ENCODE measurements at places on chromosomes 2 and 18.

GRCh38 chr2:184203661-184204060 is 394.7 kb upstream of the ZNF804A start:
- DNase-seq = no peak

GRCh38 chr2:56483081-56483480 is 299.3 kb downstream of the CCDC85A start:
- DNase-seq = peak; percentile 15

DNA sequence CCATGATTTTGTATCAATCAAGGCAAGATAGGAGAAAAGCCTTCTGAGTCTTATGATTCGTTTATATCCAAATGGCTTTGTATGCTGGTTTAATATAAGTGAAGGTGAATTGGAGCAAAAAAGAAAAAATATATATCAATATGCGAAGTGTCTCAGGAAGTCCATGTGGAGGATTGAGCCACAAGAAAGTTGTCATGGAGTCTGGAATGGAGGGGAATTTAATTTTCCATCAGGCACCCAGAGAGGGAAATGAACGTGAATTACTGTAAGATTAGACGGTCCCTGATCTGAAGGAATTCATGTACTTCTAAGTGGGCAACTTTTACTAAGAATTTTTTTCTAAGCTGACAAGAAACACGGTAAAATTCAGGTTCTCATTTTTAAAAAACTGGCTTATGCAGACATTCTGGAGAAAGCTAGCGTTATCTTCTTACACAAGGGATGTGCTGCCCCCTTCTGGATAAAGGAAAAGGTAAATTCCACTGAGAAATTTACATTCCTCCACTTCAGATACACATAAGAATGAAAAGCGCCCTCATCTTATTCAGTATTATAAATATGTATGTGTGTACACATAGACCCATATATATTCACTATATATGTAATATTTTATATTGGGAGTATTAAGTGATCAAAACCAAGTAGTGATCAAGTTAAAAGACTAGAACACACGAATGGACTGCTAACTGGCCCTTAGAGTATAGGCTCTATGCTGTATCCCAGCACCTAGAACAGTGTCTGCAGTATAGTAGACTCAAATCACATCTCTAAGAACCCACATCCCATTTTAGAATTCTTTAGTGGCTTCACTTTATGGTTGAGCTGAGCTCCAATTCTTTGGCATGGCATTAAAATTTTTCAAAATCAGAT is 289.0 kb upstream of the TFPI start:
- DNase-seq = peak; percentile 81

DNA sequence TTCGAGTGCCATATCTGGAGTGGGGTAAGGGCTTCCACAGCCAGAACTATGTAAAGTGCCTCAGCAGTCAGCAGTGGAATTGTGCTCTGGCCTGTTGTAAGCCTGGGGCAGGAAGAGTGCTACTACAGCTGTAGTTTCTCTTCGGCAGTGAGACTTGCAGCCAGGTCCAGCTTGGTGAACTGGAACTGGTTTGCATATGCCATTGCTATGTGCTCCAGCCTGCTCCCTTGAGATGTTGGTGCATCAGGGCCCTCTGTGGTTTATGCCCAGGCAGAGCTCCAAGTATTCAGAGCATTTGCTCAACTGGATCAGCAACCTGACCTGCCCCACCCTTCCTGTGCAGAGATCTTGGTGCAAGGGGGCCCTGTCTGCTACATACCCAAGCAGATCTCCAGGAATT is 47.8 kb downstream of the ZNF804A start:
- peak; percentile 79 for DNase-seq

DNA sequence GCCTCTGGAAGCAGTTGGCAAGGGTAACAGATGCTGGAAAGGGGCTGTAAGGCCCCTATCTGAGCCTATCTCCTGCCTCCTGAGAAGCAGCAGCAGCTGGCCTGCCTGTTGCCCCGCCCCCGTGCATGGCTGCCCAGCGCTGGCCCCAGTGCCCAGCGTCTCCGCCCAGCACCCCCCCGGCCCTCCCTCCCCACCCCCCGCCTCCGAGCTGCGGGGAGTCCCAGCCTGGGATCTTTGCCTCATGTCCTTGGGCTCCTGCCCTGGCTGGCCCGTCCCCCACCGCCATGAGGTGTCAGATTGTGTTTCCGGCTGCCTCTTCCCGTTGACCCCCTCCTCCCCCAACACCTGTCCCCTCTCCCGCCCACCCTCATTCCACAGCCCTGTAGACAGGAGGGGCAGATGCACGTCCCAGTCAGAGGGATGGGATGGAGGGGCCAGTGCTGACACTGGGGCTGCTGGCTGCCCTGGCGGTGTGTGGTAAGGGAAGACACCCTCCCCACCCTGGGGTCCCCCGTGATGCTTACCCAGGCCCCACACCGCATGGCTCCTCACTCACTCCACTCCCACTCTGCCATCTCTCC is at the start of gene CHRND:
TSS of gene CHRND (plus strand) at position 370 of the 581 bp plus-strand sequence. CDS start at position 426, 56 bp downstream.
- DNase-seq = no peak

DNA sequence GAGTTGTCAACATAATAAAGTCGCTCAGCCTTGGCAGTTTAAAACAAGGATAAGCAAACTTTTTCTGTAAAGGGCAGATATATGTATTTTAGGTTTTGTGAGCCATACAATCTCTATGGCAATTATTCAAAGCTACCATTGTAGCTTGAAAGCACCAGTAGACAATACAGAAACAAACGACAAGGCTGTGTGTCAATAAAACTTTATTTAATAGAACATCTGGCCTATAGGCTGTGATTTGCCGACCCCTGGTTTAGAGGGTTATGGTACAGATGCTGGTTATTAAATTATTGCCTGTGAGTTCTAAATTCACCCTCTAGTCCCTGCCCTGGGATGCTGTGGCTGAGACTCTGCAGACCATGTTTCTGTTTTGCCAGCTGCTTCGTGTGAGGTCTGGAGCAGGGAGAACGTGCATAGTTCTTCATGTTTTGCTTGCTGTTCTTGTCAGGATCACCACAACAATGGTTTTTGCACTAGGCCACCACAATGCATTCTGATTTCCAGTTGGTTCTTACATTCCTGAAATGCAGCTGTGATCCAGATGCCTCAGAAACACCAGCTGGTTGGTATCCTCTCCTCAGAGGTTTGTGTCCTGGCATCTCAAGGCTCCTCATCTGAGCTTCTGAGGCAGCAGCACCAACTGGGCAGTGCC is 46.6 kb downstream of the ICOS start:
- DNase-seq = no peak

DNA sequence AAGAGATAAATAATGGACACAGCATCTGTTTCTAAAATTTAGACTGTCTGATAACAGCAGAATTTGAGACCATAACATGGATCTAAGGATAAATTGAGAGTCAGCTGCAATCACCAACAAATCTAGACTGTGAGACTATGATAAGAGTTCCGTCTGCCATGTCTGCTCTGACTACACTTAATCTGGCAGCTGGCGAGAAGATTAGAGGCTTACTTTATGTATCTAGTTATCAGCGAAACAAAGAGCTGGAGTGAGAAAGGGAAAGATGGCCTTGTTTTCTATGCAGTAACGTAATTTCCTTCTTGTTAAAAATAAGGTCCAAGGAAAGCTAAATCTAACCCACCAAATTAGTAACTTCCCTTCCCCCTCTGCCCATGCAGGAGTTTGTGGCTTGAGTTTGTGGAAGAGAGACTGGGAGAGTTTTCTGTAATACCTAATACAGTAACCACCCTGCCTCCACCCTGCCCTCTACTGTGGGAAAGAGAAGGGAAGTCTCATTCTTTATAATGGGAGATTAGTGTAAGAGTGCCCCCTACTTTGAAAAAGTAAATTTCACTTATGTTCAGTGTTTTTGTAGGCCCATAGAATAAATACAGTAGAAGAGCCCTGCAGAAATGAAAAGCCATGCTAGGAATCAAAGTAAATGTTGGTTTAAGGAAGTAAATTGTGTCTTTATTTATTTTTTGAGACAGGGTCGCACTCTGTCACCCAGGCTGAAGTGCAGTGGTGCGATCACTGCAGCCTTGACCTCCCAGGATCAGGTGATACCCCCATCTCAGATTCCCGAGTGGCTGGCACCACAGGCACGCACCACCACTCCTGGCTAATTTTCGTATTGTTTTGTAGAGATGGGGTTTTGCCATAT is 27.5 kb downstream of the EML4 start:
- peak; percentile 71 for DNase-seq

- DNase-seq = no peak
These were observed 113.5 kb upstream of the ZNF236 start for GRCh38 chr18:76708722-76709353.

DNA sequence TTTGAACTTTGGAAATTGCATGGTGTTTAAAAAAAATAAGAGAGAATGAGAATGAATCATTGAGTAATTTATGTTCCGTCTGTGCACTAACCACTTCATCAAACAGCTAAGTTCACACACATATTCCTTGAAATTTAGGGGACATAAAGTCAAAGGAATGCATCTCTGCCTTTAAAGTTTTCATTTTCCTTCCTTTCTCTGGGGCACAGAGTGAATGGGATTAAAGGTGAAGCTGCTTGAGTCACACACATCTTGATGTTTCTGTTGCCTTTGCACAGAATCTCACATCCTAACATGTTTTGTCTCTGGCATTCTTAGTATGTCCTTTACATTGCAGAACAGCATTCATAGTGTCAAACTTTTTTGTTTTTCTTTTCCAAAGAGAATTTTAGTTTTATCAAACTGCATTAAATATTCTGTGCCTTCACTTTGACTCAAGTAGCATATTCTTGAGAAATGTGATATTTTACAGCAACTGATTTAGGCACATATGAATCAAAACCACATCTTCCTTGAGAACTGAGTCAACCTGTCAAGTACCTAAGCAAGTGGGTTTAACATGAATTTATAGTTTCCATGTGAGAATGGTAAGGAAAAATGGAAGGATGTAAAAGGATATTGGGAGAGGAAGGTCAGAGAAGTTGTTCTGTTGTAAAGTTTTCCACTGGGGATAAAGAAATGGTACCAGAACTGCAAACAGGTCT is 169.1 kb upstream of the THUMPD2 start:
- DNase-seq = no peak

- peak; percentile 56 for DNase-seq
These were observed 52.0 kb downstream of the TNP1 start for GRCh38 chr2:216807857-216808272.

DNA sequence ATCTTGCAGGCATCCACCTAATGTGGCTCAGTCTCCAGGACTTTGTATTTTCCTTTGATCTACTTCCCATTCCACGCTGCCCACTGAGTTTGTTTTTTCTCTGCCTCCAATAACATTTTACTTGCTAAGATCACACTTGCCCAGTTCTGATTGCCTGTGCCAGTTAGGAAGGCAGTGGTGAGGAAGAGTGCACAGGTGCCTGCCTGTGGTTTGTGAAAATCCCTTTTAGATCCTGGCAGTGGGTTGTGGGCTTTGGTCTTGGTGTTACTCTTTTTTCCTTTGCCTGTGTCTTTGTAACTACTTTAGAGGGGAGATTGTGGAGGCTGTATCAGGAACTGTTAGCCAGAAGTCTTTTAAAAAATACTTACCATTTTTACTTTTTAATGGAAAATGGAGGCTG is 36.9 kb upstream of the KCNG2 start:
- DNase-seq = no peak

GRCh38 chr2:33202641-33203522 is 256.1 kb downstream of the LTBP1 start:
- DNase-seq = no peak

DNA sequence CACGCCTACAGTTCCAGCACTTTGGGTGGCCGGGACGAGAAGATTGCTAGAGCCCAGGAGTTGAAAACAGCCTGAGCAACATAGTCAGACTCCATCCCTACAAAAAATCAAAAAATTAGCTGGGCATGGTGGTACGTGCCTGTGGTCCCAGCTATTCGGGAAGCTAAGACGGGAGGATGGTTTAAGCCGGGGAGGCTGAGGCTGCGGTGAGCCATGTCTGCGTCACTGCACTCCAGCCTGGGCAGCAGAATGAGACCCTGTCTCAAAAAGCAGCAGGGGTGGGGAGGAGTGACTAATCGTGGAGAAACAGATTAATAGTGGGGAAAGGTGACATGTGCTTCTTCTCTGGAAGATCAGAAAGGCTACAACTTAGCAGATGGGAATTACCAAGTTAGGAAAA is 58.1 kb upstream of the GPC1 start:
- DNase-seq = no peak

DNA sequence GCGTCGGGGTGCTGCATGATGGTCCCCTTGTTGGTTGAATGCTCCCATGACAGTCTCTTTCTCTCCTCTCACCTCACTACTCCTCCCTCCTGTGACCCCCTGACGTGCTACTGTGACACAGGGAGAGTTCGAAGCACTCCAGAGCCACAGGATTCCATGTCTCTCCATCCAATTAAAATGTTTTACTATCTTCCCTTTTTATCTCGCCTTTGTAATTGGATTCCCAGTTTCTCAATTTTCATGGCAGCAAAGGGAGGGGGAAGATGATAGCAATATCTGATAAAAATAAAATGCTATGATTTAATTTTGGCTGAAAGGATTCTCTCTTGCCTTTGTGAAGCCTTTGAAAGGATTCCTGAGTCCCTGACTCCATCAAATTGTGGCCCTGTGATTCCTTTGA is 271.9 kb upstream of the SLC14A2 start:
- no peak for DNase-seq

- DNase-seq = no peak
These were observed 370.5 kb downstream of the EIPR1 start for GRCh38 chr2:3007135-3007534.

DNA sequence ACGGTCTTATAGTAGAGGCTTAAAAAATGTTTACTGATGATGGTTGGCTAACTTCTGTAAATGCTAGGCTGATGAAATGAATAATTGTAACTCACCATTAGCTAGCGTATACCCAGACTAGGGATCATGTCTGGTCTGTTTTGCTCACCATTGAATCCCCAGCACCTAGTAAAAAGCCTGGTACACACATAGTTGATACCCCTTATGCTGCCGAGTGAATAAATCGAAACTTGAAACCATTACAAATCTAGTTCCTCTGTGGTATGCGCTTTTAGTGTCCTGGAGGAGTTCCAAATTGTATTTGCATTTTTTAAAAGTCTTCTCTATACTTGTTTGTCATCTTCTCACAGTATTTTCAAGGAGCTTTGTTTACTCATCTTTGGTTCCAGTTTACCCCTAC is 1.3 kb downstream of the TAF1B start:
- DNase-seq = peak; percentile 60

- peak; percentile 57 for DNase-seq
These were observed 22.3 kb upstream of the ATP5MC3 start for GRCh38 chr2:175203621-175204496.

GRCh38 chr2:155502766-155503165 is 804.3 kb downstream of the KCNJ3 start:
- no peak for DNase-seq

GRCh38 chr18:35322486-35323458 is 21.4 kb downstream of the ZNF24 start:
- DNase-seq = no peak

DNA sequence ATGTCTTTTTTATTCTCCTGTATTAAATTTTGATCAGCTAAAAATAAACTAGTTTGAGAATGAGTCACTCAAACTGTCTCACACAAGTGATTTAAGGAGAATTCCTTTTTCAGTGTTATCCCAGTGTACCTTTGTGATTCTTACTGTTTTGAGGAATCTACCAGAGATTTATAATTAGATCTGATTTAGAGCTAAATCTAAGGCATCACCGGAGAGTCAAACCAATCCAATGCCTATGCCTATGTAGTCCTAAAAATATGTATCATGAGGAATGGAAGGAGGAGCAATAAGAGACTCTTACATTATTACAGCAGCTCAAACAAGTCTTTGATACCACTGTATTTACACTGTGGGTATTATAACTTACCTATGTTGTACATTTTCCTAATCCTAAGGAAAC is 63.4 kb upstream of the CYP20A1 start:
- DNase-seq = peak; percentile 12

Data from iris pigment epithelial cell (primary cell).